ENCODE measurements at places on chromosomes 12 and 14. TPM values are rescaled to one million over a fixed set of nuclear protein-coding genes. Genes with fewer than 3 reads are reported as not detected.

The TCL1B gene
- not detected for total RNA-seq

The ABCB9 gene
- total RNA-seq, result 3.4 TPM

The IGFBP6 gene
- total RNA-seq, result 18.2 TPM

The FGFR1OP2 gene
- total RNA-seq, result 41.7 TPM

The CLEC2A gene
- total RNA-seq, result not detected

The PAH gene
- total RNA-seq, result not detected

The PDE3A gene
- not detected for total RNA-seq

The ATG2B gene
- total RNA-seq, result 12.0 TPM

The RD3L gene
- total RNA-seq, result not detected

The POTEG gene
- total RNA-seq, result not detected

The NFYB gene
- total RNA-seq, result 22.6 TPM

The ISCA2 gene
- 23.9 TPM for total RNA-seq

The ARHGAP5 gene
- 258 TPM for total RNA-seq

The DNAI7 gene
- total RNA-seq, result under 0.01 TPM

All from nasal cavity respiratory epithelium epithelial cell of viscerocranial mucosa (primary cell).